ENCODE measurements at places on chromosomes 16 and 17.

DNA sequence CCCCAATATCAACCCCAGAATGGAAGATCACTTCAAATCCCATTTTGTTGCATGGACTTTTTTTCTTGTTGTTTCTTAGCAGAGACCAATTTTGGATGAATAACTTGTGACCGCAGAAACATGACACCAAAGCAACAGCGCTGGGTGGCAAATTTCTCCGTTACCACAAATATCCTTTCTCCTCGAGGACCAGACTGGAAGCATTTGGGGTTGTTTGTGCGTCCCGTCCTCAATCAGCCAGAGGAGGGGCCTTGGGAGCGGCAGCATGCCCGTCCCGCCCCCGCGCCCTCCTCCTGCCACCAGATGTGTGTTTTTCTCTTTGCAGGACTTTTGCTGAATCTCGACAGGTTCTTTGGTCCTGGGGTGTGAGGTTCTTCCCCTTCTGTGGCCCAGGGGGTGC, 282.5 kb upstream of the FOXF1 start:
- no peak for DNase-seq

DNA sequence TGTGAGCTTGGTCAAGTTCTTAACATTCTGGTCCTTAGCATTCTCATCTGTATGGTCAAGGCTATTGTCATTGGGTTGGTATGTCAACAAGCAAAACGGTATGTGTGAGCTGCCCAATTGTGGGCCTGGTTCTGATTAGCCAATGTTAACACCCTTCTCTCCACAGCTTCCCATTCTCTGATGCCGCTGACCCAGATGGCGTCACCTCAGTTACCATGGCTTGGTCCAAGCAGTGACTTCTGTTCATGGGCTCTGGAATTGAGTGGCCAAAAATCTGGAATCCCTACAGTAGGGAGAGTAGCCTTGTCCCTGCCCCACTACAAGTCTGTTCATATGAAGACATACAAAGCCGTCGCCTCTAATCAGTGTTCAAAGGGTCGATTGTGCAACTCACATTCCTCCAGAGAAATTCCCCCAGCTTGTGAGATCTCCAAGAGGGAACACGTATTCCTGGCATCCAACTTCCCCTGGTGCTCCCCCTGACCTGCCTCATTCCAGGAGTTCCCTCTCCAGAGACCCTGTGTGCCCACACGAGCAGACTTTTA, 15.8 kb downstream of the TMEM98 start:
- no peak for DNase-seq

DNA sequence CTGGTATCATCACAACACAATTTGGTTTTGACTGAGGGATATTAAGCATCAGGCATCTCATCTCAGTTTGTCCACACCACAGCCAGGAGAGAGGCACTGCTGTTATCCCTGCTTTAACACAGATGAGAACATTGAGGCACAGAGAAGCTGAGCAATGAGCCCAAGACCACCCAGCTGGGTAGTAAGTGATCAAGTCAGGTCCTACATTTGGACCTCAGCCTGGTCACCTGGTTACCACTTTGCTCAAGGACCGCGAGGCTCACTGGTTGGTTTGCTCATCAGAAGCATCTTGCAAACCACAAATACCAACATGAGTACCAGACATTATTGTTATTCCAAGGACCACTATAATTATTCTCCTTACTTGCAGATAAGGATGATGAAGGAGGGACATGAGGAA, 245.5 kb downstream of the CBLN1 start:
- no peak for DNase-seq

GRCh38 chr17:67347826-67348225, 18.6 kb downstream of the PSMD12 start:
- DNase-seq, result no peak

- DNase-seq, result no peak
Observed at GRCh38 chr16:781346-782010, 6.7 kb downstream of the RPUSD1 start.

- no peak for DNase-seq
Observed at GRCh38 chr17:69539274-69539673, 124.8 kb downstream of the MAP2K6 start.

DNA sequence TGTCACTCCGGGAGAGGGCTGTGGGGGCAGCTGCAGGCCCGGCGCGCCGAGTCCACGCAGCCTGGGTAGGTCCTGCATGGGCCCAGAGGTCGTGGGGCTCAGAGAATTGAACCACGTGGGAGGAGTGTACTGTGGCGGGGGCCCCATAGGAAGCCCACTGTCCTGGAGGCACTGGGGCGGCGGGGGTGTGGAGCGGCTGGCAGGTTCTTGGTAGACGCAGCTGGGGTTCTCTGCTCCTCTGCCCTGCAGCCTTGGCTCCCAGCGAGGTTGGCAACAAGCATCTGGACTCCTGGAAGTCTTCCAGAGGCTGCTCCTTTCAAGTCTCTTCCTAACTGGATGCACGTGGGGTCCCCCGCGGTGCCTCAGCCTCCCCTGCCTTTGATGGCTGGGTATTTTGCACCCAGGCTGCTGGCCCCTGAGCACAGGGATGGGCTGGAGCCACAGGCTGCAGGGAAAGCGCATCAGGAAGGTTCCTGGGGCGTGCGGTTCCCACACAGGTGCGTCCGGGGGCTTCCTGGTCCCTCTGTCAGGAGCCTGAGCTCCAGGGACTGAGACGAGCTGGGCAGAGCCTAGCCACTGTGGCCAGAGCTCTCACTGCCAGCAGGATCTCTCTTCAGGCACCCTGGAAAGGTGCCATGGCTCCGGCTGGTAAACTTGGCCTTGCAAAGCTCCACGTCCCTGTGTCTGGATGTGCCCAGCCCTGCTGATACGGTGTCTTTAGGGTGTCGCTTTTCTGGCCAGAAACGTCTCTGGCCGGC, 9.3 kb downstream of the KCTD5 start:
- DNase-seq, result no peak

GRCh38 chr16:84513123-84513522, 8.7 kb upstream of the MEAK7 start:
- DNase-seq, result no peak

Measured in kidney epithelial cell (primary cell).